ENCODE measurements at places on chromosomes 2 and 18.

GRCh38 chr2:200765995-200766660 is 45.6 kb upstream of the BZW1 start:
- no peaks in the 10 kb centered on the region for H3K4me1 ChIP-seq
- no peaks in the 10 kb centered on the region for H3K36me3 ChIP-seq
- DNase-seq = no peak
- no peak overlapping the region for H3K4me3 ChIP-seq
- H3K27ac ChIP-seq = no peak overlapping the region
- peaks cover 10% of the 10 kb centered on the region for H3K27me3 ChIP-seq

DNA sequence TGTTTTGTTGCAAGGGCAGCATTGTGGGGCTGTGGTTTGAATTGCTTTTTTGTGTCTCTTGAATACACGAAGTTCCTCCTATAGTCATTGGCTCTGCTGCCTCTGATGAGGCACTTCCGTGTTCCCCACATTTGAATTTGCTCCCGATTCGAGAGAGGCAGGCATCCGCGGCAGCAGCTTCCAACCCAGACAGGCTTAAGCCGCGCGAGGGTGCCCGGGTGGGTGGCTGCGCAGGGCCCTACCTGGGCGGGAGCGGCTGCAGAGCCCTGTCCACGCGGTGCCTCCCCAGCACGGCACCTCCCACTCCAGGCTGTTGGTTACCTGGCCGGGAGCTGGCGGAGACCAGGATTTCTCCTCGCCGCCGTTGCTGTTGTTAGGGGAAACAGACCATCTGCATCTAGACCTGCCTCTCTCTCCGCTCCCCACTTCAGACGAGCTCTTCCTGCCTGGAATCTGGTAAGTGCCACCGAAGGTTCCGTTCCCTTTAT is 151.3 kb downstream of the NEDD4L start:
- H3K4me3 ChIP-seq = peak overlapping the region; percentile 88
- H3K27ac ChIP-seq = peak overlapping the region; percentile 54
- peak; percentile 27 for DNase-seq
- no peaks in the 10 kb centered on the region for H3K27me3 ChIP-seq

DNA sequence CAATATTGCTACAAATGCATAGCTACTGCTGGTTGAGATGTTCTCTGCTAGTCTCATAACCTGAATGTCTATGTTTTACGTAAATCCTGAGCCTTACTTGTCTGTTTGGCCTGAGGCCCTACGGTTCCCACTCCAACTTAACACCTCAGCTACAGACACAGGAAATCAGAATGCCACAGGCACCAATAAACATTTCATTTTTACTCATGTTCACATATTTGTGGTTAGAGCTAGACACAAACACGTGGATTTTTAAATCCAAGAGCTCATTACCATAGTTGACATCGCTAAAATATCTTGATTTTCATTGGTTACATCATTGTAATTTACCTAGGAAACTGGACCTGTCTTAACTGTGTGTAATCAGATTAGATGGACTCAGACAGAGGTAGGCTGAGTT is 263.8 kb upstream of the CDH19 start:
- no peak overlapping the region for H3K27ac ChIP-seq
- H3K4me3 ChIP-seq = no peak overlapping the region
- no peaks in the 10 kb centered on the region for H3K36me3 ChIP-seq
- no peaks in the 10 kb centered on the region for H3K4me1 ChIP-seq

- no peaks in the 10 kb centered on the region for H3K4me1 ChIP-seq
- H3K4me3 ChIP-seq = no peak overlapping the region
- no peak overlapping the region for H3K27ac ChIP-seq
- no peaks in the 10 kb centered on the region for H3K27me3 ChIP-seq
- DNase-seq = no peak
These were observed 260.6 kb downstream of the TWIST2 start for GRCh38 chr2:239108459-239108858.

- H3K36me3 ChIP-seq = no peaks in the 10 kb centered on the region
- no peaks in the 10 kb centered on the region for H3K27me3 ChIP-seq
- no peak overlapping the region for H3K27ac ChIP-seq
- no peak for DNase-seq
- H3K4me1 ChIP-seq = no peaks in the 10 kb centered on the region
These were observed 73.7 kb downstream of the GREB1L start for GRCh38 chr18:21315741-21316197.

DNA sequence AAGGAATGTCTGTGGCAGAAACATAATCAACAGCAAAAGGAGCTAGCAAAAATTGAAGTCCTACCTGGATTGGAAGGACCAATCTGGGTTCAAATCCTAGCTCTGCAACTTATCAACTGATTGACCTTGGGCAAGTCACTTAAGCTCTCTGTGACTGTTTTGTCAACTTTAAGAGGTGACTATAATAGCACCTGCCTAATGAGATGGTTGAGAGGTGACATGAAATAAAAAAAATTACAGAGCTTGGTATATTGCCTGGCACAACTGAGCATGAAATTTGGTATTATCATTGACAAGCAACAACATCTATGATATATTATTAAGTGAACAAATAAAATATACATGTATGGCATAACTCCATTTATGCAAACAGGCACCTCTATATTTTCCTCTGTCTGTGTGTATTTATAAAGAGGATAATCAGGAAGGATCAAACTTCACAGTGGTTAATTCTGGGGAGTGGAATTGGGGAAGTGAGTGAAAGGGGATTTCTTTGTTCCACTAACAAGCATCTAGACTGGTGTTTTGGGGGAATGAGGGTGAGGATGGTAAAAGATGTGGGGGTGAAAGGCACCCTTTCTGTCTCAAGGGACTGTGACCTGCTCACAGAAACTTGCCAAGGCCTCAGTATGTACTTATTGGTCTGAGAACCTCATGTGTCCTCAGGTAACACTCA is 132.8 kb upstream of the SERTAD2 start:
- no peak overlapping the region for H3K27ac ChIP-seq
- no peak overlapping the region for H3K4me3 ChIP-seq
- DNase-seq = no peak
- no peaks in the 10 kb centered on the region for H3K27me3 ChIP-seq

DNA sequence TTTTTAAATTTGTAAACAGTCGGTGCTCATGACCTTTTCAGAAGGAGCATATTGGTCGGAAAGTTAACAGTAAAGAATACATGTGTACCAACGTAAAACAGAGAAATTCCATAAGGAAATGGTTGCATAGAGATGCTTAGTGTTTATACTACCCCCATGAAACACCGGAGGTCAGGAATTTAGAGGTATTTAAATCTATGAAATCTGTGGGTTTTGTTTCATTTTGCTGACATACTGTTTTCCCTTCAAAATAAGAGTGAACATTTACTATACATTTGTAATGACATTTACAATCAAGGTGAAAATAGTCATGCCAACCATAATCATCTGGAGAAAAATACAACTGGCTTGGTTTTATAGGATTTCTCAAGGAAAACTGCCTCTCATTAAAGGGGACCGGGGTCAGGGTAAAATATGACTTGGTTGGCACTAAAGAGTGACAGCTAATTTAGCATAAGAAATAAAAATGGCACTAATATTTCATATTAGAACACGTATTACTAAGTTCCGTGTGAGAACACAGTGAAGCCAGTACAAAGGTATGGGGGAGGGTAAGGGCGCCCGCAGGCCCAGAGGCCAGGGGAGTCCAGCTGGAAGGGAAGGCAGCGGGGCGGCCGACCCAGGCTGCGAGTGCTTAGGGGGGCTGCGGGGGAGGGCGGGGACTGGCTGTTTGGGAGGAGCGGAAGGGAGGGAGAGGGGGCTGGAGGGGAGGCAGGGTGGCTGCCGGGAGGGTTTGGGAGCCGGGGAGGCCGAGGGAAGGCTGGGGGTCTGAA is 1.1 kb upstream of the RNU4ATAC start:
- no peak for DNase-seq
- H3K27me3 ChIP-seq = no peaks in the 10 kb centered on the region
- peak overlapping the region; percentile 95 for H3K4me3 ChIP-seq
- H3K36me3 ChIP-seq = peaks cover 9% of the 10 kb centered on the region
- H3K4me1 ChIP-seq = peaks cover 24% of the 10 kb centered on the region

GRCh38 chr2:28751956-28752630 is 463 bp downstream of the PPP1CB start:
- no peaks in the 10 kb centered on the region for H3K27me3 ChIP-seq
- H3K27ac ChIP-seq = peak overlapping the region; percentile 98
- H3K36me3 ChIP-seq = peaks cover 2% of the 10 kb centered on the region
- peak; percentile 72 for DNase-seq
- H3K4me1 ChIP-seq = peaks cover 36% of the 10 kb centered on the region

Data from memory B cell (primary cell).